Right ventricle myocardium superior (tissue), 1 donor: ENCODE measurements at places on chromosomes 2 and 18. TPM values are rescaled to one million over a fixed set of nuclear protein-coding genes. Genes with fewer than 3 reads are reported as not detected.

Gene TMEM131
- 26.7 TPM for total RNA-seq

- DNase-seq, result no peak
Measured at GRCh38 chr2:64876137-64876647, 113.0 kb upstream of the SLC1A4 start.

Gene XIRP2
- 206 TPM for total RNA-seq

- no peak for DNase-seq
Measured at GRCh38 chr2:74584088-74584645, 29.6 kb downstream of the DOK1 start.

Gene NFATC1
- total RNA-seq, result 19.8 TPM

DNA sequence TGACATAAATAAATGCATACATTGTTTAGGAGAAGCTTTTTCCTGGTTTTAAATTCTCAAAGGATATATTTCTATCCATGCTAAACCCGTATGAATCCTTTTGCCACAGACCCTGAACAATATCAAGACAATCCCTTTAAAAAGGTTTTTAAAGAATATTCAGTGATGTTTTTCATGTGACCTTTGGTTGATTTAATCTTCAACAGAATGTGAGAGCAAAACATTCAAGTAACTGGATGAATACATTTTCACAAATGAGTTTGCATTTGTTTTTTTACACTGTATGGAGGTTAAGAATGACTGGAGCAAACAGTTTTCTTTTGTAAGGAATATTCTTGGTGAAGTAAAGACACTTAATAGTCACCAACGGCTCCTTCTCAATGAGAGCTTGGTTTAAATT, 139.4 kb upstream of the CWC22 start:
- DNase-seq, result no peak

DNA sequence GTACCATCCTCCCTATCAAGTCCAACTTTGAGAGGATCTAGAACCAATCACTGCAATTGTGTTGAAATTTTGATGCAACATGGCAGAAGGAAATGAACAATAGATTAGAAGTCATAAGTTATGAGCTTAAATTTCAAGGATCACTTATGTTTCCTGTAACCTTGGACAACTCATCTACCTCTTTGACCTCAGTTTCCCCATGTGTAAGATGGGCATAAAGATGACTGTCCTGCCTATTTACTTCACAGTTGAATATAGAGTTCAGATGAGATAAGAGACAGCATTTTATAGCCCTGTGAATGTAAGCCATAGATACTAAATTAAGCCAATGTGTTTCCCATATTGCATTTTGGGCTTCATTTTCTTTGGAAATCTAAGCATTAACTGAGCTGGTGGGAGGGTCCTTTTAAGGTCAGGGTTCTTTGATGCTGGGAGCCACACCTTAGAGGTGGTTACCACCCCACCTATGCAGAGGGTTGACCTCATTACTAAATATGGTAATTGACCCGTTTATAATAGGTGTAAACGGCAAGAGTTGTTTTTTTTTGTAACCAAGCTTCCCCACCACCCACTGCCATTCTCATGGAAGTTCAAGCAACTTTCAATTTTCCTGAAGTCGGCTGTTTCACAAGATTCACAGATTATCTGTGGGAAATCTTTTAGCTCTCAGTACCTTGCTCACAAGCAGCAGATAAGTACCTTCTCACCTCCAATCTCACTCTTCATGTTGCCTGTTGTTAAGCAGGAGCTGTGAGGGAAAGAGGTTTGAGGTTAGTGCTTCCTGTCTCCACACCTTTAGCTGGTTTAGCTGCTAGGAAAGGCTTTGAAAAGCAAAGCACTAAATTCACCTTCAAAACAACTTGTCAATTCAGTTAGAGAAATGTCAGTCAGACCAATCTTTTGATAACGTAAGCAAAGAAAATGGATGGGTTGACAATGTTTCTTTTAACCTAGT, 13.3 kb downstream of the CD28 start:
- DNase-seq, result no peak

Gene PTPN4
- total RNA-seq, result 37.6 TPM

Gene LYG2
- total RNA-seq, result not detected

Gene MYO5B
- total RNA-seq, result 0.38 TPM

Gene DSG4
- total RNA-seq, result not detected

DNA sequence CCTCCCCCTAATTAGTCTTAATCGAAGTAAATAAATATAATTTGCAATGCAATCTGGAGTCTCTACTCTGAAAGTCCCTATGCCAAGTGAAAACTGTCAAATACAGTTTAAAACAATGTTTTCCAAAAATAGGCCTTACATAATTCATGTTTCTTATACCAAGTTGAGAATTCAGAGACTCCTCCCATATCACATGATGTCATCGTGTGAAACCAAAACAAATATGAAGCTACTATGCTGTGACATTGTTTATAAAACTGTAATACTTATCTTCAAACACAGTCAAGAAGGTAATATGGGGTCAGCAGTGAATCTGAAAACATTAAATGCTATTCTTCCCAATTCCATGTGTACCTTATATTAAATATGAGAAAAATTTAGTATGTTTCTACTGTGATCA, 940.2 kb upstream of the FANCL start:
- no peak for DNase-seq

Gene MROH2A
- total RNA-seq, result not detected

DNA sequence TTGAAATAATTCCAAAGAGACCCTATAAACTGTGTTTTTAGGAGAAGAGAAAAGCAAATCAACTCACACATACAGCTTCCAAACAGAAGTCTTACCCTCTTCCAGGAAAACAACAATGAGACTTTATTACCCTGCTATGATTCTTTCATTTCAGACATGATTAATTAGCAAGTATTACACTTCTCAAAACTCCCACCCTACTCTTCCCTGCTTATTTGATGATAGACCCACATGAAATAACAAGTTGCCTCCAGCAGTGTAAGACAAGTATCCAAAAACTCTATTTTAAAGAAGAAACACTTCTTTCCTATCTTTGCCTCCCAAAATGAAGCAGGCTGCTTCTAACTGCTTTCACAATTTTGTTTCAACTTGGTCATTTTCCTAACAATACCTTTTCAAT, 4.1 kb downstream of the FIGN start:
- no peak for DNase-seq

Gene IL18RAP
- 0.30 TPM for total RNA-seq

- no peak for DNase-seq
Measured at GRCh38 chr2:190579915-190580846, 45.7 kb upstream of the NEMP2 start.

DNA sequence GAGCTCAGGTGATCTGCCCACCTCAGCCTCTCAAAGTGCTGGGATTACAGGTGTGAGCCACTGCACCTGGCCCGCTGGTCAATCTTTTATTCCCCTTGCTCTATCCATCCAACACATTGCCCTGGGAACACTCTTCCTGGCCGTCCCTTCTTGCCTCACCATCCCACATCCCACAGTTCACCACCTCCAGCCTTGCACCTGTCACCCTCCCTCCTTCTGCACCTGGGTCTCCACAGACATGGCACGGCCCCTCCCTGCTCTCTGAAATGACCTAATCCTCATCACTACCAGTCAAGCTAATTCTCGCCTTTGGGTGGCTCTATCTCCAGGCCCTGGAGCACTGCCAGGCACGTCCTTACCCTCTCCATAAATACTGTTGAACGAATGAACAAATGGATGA, 116.9 kb upstream of the TEX51 start:
- DNase-seq, result no peak

DNA sequence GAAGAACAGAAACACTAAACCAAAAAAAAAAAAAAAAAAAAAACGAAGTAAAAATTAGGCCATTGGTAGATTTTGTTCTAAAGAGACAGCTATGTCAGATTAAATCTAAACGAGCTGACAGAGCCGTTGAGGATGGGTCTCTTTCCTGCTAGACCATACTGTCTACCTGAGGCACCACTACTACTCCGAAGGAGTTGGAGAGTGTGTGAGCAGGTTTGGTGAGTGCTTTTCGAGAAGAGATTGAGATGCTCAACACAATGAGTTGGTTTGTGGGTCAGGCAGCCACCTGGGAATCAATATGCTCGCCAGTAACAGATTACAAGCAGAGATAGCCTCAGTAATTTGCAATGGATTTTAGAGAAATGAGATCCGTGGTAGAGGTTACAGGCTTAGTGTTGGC, 281.5 kb upstream of the EPAS1 start:
- DNase-seq, result no peak

Gene YES1
- total RNA-seq, result 21.8 TPM

DNA sequence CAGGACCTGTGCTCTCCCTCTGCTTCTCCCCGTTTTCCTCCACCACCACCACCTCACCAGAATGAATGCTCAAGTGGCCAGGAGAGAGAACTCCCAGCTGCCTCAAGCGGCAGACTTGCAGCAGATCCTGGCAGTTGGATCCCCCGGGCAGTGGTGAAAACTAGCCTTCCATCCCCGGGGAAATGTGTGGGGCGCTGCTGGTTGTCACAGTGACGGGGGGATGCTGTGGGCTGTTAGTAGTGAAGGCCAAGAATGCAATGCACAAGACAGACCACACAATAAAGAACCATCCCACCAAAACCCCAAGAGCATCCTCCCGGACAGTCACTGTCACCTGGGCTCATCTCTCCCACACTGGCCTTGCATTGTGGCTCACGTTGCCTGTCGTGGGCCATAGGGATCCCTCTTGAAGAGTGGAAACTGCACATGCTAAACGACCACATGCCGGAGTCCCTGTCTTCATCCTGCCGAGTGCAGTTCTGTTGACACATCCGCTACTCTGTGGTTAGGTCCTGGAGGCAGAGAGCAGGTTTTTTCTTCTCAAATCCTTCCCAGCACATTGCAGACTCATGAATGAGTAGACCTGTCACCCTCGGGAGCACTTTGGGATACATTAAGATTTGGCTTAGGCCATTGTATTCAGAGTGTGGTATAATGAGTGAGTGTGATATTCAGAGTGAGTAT, 13.5 kb downstream of the SPATA3 start:
- DNase-seq, result no peak

DNA sequence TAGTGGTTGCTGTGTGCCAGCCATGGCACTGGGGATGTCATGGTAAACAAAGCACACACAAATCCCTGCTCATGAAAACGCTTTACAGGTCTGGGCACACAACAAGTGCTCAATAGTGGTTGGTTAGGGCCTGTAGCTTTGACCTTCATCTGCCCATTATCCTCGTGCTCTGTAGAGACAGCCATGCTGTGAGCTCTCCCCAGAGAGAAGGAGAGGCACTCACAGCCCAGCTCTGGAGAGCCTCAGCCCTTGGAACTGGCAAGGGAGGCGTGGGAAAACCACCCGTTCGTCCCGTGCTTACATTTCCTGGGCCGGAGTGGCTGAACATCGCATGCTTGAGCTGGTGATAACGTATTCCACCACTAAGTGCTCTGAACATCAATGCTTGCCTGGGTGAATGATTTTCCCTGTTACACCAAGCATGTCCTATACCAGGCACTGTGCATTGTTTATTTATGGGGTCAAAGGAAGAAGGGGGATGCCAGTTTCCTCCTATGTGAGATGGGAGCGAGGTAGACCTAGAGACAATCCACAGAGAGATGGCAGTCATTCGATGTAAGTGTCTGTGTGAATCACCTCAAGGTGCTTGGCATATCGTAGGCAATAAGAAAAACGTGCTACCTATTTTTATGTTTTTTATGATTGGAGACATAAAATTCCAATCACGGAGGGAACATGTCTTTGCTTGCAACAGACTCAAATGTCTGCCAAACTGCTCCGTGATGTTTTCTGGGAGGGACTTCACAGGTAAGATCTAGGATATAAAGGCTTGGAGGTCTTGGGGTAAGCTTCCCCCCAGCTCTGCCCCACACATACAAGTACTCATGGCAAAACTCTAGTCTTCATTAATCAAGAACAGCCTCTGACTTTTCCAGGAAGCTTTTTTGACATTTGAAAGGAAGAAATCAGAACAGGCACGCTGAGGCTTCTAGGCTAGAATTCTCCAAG, 75.5 kb downstream of the DDX1 start:
- DNase-seq, result no peak

GRCh38 chr2:240713071-240713927, 21.6 kb downstream of the AQP12A start:
- DNase-seq, result peak; percentile 37

DNA sequence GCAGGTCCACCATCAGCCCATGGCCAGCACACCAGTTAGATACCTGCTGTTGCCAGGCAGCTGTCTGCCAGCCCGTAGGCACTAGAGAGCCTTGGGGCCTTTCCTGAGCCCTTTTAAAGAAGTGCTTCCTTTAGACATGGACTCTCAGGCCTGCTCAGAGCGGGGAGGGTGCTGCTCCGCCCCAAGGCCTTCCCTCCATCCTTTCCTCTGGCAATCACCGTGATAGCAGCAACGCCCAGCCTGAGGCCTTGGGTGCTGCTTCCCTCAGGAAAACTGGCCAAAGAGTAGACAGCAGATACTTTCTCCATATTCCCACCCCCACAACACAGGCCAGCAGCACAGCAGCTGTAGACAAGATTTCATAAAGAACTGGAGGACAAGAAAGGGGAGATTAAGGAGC, 22.3 kb upstream of the C1QL2 start:
- DNase-seq, result no peak

Gene HAUS1
- 5.5 TPM for total RNA-seq

DNA sequence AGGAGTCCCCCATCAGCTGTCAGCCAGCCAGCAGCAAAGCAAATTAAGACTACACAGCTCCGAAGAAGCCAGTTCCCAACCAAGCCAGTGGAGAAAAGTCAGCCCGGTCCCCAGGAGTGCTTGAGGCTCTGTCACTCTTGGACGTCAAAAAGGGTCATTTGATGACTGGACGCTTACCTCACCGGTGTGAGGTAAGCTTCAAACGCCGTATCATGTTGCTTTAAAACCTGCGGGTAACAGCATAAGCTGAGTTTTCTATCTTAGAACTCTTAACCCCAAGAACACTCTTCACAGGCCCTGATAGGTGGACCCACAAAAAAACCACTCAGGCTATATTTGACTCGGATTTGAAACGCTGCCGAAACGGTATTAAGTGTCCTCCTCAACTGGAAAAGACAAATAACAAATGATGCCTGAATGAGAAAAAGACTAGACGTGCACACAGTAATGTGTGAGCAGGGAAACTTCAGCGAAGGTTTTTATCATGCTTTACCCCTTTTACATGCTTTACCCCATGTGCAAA, 682 bp upstream of the LNPK start:
- DNase-seq, result peak; percentile 43

GRCh38 chr2:205369813-205370212, 312.5 kb upstream of the NRP2 start:
- DNase-seq, result no peak

DNA sequence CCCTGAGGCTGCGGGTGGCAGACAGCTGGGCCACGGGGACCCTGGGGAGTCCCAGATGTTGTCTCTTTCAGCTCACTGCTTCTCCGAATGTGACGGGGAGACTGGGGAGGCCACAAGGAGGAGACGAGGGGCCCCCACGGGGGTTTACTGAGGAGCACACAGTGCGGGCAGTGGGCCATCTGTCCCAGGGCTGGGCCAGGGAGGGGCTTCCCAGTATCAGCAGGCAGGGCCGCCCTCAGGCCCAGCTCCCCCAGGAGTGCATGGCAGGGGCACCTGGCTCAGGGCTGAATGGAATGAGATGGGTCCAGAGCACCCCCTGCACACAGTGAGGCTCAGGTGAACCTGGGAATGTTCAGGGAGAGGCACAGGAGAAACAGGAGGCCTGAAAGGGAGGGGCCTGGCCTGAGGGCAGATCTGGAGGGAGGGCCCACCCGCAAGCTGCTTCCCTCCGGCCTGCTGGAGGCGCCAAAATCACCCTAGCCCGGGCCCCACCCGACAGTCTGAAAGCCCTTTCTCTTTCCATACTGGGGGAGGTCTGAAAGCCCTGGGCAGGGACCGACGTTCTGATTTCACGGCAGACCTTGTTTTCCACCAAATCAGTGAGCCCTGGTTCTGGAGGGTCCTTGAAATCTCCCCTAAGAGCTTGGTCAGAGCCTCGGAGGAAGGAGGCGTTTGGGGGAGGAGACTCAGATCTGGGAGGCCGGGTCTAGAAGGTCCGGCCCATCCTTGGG, 35.5 kb upstream of the PTMA start:
- DNase-seq, result no peak

GRCh38 chr2:186599186-186599778, 9.4 kb downstream of the ITGAV start:
- DNase-seq, result no peak
